Hepatocyte (in vitro differentiated cells): ENCODE measurements at places on chromosomes 7 and 10. TPM values are rescaled to one million over a fixed set of nuclear protein-coding genes. Genes with fewer than 3 reads are reported as not detected.

The CHCHD2 gene
- 121 and 124 TPM in 2 replicates for total RNA-seq

- no peak for DNase-seq
These were observed 98.5 kb upstream of the INSIG1 start for GRCh38 chr7:155198901-155199845.

- no peak for DNase-seq
These were observed 13.2 kb downstream of the CHAT start for GRCh38 chr10:49627038-49627437.

The PDE1C gene
- 3.3 and 5.0 TPM in 2 replicates for total RNA-seq

DNA sequence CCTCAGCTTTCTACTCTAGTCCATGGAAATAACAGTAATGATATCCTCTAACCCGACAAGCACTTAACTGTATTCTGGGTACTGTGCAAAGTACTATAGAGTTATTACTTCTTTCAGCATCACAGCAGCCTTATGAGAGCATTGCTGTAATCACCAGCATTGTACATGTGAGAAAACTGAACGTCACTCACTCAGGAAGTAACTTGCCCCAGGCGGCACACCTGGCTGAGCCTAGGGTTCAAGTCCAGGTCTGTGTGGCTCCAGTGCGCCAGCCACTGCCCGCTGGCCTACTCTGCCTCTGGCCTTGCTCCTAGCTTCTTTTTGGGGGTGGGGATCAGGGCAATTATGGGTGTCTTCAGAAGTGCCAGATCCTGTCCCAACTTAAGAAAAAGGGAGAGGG is 50.5 kb downstream of the ZMIZ1 start:
- no peak for DNase-seq

The CYP3A7 gene
- 770 and 803 TPM in 2 replicates for total RNA-seq

DNA sequence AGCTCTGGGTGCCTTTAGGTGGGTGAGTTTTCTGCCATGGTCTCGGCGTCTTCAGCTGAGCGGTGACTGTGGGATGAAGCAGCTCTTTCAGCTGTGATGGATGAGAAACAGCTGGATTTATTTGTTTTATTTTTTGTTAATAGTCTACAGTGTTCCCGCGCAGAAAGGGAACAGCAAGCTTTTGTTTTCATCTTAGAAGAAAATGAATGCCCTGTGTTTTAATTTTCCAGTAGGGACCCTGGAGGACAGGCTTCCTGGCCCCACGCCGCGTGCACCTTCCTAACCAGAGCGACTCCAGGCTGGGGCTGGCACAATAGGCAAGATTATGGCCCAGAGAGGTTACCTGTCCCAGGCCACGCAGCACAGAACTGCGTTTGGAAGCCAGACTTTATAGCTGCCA is 57.6 kb downstream of the GTF2IRD1 start:
- no peak for DNase-seq

The MMRN2 gene
- 1.9 and 4.9 TPM in 2 replicates for total RNA-seq

The RNLS gene
- 14.9 and 15.7 TPM in 2 replicates for total RNA-seq

- no peak for DNase-seq
These were observed 211.1 kb downstream of the HDAC9 start for GRCh38 chr7:18706670-18707069.

GRCh38 chr10:614139-614711 is 75.2 kb downstream of the DIP2C start:
- DNase-seq, result no peak

The SEPTIN7 gene
- 304 and 347 TPM in 2 replicates for total RNA-seq

GRCh38 chr10:94361171-94361794 is 1.5 kb downstream of the NOC3L start:
- DNase-seq, result no peak
